Vagina (tissue), 2 donors: ENCODE measurements at places on chromosomes 4 and X.

- DNase-seq: no peak
These were observed 475.9 kb upstream of the GALNT7 start for GRCh38 chr4:172692701-172693100.

DNA sequence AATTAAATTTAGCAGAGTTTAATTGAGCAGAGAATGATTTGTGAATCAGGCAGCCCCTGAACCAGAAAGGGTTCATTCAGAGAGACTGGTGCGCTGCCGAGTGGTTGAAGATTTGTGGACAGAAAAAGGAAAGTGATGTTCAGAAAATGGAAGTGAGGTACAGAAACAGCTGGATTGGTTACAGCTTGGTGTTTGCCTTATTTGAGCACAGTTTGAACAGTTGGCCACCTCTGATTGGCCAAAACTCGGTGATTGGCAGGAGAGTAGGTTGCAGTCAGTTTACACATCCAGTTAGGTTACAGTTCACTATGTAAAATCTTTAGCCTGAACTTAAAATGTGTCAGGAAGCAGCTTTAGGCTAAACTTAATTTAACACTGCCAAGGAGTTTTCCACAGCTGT is 14.9 kb downstream of the MID1IP1 start:
- DNase-seq: no peak

- DNase-seq: no peak
These were observed 37.7 kb downstream of the HTT start for GRCh38 chr4:3112201-3112600.

DNA sequence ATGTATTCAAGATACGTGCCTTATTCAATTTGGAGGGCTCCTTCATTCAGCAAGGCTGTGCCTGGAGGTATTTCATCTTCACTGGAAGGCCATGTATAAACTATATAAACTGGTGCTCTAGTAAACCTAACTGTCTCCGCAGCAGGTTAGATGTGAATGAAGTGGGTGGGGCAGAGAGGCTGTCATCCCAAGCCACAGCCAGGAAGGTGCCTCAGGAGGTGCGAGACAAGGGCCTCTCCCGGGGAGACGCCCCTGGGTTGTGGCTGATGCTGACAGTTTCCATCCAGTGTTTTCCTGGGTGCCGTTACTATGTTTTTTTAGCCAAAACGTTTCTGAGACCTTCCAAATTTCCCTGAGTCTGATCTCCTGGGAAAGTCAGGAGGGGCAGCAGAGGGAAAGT is 221.5 kb upstream of the RPL34 start:
- DNase-seq: no peak

DNA sequence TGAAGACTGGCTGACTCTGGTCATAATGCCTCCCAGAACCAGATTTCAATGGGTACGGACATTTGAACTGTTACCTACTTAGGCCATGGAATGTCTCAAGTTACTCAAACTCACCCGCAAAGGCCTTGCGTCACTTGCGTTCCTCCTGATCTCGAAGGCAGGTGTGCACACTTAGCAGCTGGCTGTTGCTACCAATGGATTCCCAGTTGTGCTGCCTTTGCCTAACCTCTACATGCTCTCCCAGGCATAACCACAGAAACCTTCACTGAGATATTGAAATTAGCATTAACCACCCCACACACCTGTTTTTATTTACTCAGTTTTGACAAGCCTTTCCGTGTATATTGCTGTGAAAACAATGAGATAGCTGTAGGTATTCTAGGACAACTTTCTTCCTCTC is 2.8 kb downstream of the ERVMER34-1 start:
- DNase-seq: no peak

- DNase-seq: no peak
These were observed 14.8 kb upstream of the GPRASP2 start for GRCh38 chrX:102697494-102697893.

DNA sequence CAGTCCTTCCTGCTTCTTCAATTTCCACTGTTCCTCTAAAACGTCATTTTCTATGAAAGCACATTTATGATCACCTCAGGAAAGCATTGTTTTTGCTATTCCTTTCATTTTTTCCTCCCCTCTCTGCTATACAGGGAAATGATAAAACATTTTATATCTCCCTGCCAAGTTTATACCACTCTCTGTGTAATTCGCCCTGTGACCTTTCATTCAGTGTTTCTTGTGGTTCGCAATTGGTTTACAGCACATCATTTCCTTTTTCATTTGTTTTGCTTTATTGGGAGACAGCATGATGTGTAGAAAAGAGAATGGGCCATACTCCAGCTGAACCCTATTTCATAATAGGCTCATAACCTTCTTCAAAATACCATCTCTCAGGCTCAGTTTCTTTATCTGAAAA is 99.9 kb upstream of the RAPGEF2 start:
- DNase-seq: no peak

DNA sequence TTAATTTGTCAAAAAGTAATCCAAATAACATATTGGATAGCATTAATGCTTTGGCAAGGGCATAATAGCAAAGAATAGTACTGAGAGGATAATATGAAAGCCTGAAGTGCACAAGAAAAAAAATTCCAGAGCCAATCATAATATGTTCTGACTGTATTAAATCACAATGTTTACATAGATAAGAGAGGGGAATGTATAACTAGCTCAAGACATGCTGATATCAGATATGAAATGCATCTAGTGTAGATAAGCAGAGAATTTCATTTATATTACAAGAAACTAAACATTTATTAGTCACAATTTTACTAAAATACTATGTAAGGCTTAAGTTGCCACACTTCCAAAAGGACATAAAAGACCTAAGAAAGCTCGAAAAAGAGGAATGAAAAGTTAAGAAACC is 193.3 kb downstream of the BANK1 start:
- no peak for DNase-seq

- no peak for DNase-seq
These were observed 406.7 kb upstream of the ACTRT1 start for GRCh38 chrX:128458888-128459287.

- DNase-seq: no peak
These were observed 12.0 kb downstream of the EREG start for GRCh38 chr4:74376888-74377483.

DNA sequence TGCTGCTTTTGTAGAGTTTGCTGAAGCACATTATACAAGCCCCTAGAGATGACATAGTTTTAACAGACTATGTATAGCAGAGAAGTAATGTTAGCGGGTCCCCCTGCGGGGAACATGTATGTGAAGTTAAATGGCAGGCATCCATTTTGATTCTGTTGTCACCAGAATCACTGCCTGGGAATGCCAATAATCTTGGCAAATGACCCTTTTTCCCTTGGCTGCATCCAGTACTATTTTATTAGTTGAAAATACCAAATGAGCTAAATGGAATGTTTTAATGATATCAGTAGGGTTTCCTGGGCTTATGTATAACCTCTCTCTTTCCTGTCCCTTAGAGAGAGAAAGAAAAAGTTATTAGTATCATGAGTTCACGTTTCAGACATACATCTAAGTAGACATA is 93.6 kb downstream of the LIMCH1 start:
- DNase-seq: no peak

- DNase-seq: no peak
These were observed 514.7 kb downstream of the CENPC start for GRCh38 chr4:67030636-67031035.

- no peak for DNase-seq
These were observed 45.4 kb downstream of the MBNL3 start for GRCh38 chrX:132443196-132444135.

DNA sequence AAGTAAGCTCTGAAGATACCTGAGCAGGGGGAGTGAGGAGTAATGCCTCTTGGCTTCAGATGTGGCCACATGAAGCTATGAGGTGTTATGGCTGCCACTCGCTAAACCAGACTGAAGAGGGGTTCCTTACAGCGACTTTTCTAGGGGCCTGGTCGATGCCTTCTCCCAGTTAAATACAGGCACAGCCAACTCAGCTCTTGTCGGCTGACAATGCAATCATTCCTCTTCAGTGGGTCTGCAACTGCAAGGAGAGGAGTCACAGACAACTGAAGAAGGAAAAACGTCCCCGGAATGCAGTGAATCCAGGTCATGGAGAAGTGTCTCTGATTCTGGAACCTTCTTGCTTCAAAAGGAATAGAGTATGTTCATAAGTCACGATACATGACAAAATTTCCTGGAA is 106.4 kb downstream of the RNF150 start:
- no peak for DNase-seq

- no peak for DNase-seq
These were observed 33.8 kb downstream of the TXK start for GRCh38 chr4:48100256-48100655.
